ENCODE measurements at places on chromosomes 12 and 14.

GRCh38 chr14:64849940-64850339 is 29.8 kb downstream of the SPTB start:
- no peak for DNase-seq

DNA sequence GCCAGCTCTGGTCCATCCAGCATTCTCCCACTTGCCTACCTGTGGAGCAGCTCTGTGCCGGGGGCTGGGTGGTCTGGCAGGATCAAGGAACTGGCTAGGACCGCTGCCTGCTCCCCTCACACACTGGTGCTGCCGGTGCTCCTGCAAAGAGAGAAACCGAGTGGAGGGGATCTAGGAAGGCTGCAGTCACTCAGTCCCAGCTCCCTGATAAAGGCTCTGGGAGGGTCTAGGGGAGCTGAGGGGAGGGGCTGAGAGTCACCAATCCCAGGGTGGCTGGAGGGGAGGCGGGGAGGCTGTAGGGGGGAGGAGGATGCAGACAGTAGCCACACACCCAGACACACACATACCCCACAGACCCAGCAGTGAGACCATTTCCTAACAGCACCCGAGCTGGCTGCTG is at the start of gene TAC3:
TAC3 (minus strand) TSS at position 182 of the 400 bp plus-strand sequence. CDS start 732 bp downstream, outside the sequence.
- DNase-seq: no peak

GRCh38 chr12:4984971-4985370 is 58.7 kb upstream of the KCNA5 start:
- DNase-seq: peak; percentile 12

DNA sequence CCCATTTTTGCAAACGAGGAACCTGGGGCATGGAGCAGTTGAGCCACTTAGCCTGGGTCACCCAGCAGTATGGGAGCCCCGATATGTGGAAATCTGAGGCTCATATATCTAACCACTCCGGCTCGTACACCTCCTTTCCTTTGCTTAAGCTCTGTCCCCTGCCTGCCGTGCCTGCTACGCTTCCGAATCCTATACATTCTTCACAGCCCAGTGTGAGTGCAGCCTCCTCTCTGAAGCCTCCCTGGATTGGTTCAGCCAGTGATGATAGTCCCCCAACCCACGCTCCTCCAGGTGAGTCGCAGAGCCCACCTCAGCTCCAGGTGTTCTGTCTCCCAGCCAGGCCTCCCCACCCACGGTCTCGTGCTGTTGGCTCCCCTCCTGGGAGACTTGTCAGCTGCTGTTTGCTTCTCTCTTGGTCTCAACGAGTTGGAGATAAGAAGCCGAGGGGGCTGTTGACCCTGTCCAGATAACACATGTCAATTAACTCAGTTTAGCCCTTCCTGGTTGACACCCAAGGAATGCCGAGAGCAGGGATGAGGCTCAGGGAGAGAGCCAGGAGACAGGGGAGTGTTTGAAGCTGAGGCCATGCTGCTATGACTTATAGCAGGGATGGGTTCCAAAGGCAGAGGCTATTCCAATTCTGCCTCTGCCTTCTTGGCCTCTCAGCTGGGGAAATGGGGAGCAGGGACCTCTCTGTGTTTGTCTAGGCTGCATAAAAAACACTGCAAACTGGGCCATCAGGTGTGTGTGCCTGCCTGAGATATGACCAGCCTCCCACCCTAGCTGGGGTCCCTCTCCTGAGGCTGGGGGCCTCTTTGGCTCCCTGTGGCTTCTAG is 19.0 kb downstream of the SDSL start:
- DNase-seq: no peak

DNA sequence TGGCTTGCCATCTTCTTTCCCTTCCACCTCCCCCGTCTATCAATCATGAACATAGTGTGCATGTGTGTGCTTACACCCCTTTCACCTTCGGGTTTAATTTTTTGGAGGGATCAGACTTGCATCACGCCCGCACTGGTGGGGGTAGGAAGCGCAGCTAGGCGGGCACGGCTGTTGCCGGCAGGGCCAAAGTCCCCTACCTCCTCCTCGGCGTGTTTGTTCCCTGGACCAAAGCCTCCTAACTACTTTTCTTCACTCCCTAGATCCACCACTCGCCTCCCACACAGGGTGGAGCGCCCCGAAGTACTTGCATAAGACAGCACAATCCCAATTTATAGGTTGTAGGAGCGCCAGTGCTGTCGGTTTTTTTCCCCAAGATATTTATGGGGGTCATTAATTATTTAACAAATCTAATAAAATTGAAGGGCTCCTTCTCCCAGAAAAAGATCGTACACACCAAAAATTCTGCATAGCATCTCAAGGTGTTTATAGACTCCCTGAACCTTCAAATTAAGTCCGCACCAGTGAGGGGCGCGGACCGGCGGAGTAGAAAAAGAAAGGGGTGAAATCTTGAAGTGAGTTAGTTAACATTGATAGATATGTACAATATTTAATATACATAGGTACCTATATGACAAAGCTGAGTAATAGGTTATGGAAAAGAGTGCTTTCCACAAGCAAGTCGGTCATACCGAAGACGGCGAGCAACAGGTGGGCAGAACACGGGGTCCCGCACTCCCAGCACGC is 717 bp downstream of the PKP2 start:
- no peak for DNase-seq

DNA sequence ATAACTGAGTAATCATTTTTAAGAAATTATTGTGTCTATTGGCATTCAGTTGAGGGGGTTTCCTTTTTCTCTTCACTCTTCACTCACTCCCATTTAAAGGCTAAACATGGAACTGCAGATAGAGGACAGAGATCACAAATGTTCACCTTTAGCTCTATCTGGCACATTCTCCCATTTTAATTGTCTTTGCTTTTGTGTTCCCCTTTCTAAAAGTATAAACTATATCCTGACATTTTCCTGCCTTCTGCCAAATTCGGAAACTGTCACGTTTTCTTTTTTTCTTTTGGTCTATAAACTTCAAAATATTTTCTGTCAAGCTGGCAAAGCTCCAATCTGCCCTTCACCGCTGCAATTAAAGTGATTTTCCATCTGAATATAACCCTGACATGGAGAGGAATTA is 219.8 kb upstream of the CDKN3 start:
- no peak for DNase-seq

DNA sequence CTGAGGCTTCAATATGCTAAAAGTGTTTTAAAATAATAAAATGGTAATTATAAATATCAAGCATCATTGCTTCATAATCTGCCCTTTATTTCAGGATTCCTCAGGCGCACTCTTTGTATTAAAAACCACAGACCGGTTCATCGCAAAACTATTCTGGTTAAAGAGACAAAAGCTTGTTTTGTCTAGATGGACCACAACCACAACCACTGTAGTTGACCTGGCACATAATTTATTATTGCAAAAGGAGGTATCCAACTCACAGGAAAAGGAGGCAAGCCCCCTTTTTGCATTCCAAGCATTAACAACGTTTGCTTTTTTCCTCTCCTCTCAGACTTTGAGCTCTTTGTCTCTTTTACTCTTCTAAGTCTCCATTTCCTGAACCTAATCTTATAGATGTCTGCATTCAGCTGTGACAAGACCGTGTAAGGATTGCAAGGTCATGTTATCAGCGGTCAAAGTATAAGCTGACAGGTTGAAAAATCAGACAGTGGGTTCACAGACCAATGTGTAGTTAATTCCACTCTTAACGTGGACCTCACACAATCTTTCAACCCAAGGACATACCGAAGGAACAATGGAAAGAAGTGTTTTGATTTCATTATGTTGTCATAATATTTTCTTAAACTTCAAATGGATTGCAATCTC is 1057.6 kb downstream of the GALC start:
- no peak for DNase-seq

GRCh38 chr12:52407918-52408317 is 1.8 kb upstream of the KRT82 start:
- DNase-seq: no peak

DNA sequence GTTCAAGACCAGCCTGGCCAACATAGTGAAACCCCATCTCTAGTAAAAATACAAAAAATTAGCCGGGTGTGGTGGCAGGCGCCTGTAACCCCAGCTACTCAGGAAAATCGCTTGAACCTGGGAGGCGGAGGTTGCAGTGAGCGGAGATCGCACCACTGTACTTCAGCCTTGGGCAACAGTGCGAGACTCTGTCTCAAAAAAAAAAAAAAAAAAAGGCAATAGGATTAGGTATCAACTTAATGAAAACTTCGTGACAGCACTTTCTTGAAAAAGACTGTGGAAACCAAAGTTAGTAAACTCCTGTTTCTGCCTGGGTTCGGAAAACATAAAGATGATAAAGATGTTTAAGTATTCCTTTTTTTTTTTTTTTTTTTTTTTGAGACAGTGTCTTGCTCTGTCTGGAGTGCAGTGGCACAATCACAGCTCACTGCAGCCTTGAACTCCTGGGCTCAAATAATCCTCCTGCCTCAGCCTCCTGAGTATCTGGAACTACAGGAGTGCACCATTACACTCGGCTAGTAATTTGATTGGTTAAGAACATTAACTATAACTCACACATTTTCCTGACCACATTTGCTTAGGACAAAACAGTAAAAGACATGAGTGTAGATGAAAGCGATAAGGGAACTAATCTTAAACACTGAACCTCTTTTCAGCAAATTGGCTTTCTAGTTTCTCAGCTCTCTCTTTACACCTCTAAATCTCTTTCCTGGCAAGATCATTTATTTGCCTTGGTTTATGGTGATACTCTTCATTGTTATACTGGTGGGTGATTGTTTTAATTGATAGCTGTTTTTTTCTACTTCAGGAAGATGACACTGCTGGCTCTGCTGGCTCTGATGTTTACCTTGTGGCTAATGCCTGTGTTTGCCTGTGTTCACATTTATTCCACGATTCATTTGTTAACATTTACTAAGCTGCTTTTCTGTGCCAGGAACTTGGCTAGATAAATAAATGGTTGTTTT is 15.8 kb downstream of the HIF1A start:
- DNase-seq: peak; percentile 33

DNA sequence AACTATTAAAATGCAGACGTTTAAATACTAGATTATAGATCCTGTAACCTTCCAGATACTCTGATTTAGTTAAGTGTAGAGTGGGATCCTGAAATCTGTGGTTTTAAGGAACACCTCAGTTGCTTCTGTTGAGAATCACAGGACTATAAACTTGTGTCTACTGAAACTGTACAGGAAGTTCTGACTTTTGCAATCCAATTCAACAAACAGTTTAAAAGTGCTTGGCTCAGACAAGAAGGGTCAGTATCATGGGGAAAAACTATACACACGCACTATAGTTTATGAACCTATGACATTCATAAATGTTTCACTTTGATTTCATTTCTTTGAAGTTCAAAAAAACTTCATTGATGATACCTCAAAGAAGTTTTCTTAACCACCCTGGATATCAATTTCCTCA is 13.8 kb downstream of the PDE3A start:
- DNase-seq: no peak

DNA sequence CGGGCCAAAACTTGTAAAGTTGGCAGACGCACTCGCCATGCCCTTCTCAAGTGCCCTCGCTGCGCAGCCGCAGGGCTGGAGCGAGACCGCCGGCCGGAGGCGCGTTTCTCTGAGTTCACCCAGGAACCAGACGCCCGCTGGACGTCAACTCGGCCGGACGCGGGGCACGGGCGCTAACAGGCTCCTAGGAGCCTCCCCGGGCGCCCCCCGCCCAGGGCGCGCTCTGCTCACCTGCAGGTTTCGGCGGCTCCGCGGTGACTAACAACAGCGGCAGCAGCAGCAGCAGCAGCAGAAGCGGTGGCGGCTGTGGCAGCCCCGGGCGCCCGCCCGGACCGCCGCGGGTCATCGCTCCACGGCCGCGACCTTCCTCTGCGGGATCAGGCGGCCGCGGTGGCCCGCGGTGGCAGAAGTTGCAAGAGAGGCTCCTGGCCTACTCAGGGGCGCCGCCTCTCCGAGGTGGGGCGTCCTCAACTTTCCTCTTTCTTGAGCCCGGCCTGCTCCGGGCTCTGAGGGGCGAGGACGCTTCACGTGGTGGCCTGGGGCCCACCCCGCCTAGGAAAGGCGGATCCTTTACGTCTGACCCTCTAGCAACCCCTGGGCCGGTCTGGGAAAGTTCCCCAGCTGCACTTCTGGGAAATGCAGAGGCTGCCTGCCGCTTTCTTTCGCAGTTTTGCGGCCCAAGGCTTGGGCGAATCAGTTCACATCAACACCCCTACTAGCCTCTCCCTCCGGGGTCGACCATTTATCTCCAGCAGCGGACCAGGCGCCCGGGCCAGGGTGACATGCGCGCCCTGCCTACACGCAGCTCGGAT is at the start of gene PLBD1:
PLBD1 (minus strand) TSS at position 533 of the 812 bp plus-strand sequence; CDS start at position 346, 187 bp downstream.
- DNase-seq: no peak

GRCh38 chr12:79115743-79116142 is 251.2 kb downstream of the SYT1 start:
- DNase-seq: no peak

- DNase-seq: no peak
These were observed 327.7 kb downstream of the BMP4 start for GRCh38 chr14:53628732-53629430.

Data from NCI-H2081 treated with DMSO at 0.1 percent for 48 hours (cell line).